ENCODE measurements at places on chromosomes 1 and 21. TPM values are rescaled to one million over a fixed set of nuclear protein-coding genes. Genes with fewer than 3 reads are reported as not detected.

Gene ADORA1
- 17.8 TPM for polyA plus RNA-seq

Gene COL6A2
- 221 TPM for polyA plus RNA-seq

Gene SELL
- polyA plus RNA-seq: 1.6 TPM

Gene SERTAD4
- 1.7 TPM for polyA plus RNA-seq

DNA sequence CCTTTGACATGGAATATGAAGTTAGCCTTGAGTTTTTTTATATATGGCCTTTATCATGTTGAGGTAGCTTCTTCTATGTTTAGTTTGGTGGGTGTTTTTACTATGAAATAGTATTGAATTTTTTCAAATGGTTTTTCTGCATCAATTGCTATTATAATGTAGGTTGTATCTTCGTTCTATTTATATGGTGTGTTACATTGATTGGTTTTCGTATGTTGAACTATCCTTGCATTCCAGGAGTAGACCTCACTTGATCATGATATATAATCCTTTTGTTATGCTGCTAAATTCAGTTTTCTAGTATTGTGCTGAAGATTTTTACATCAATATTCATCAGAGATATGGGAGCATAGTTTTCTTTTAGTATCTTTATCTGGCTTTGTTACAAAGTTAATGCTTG lies 55.8 kb downstream of the C1orf198 start:
- no peak for DNase-seq
- no peak overlapping the region for H3K27ac ChIP-seq
- no peaks in the 10 kb centered on the region for H3K27me3 ChIP-seq
- peaks cover 6% of the 10 kb centered on the region for H3K4me1 ChIP-seq
- no peak overlapping the region for H3K4me3 ChIP-seq
- H3K36me3 ChIP-seq: no peaks in the 10 kb centered on the region

- no peak for DNase-seq
- H3K27me3 ChIP-seq: no peaks in the 10 kb centered on the region
- H3K4me1 ChIP-seq: no peaks in the 10 kb centered on the region
- no peak overlapping the region for H3K27ac ChIP-seq
- no peak overlapping the region for H3K4me3 ChIP-seq
These were observed 39.5 kb upstream of the CYP4X1 start for GRCh38 chr1:46983830-46984586.
